ENCODE measurements at places on chromosomes 16 and 17.

- no peak for DNase-seq
Measured at GRCh38 chr17:69066482-69066881, 5.8 kb upstream of the ABCA9 start.

GRCh38 chr16:71609066-71609465 lies 16.9 kb upstream of the MARVELD3 start:
- DNase-seq, result no peak

DNA sequence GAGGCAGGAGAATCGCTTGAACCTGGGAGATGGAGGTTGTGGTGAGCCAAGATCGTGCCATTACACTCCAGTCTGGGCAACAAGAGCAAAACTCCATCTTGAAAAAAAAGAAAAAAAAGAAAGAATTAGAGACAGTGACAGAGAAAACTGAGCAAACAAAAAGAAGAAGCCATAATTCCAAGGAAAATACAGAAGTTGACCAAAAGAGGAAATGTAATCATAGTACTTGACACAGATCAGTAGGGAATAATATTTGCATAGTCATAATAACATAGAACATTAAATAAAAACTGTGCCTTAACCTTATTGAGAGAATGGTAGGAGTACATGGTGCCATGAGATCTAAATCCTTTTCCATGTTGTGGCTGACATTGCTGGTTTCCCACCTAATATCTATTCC lies 14.7 kb upstream of the USP31 start:
- no peak for DNase-seq

DNA sequence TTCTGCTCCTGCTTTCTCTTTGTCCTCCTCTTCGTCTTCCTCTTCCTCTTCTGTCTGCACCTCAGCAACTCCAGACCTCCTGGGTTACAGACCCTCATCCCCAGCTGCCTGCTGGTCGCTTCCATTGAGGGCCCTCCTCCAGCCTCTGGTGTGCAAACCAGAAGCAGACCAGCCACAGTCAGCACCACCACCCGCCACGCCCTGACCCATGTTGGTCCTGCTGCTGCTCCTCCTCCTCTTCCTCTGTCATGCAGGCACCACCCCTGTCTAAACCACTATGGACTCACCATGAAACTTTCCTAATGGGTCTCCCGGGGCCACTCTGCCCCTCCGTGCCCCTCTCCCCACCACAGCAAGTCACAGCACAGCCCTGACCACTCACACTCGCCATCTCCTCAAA lies 11.4 kb upstream of the OGFOD3 start:
- no peak for DNase-seq

- DNase-seq, result no peak
Measured at GRCh38 chr16:54503856-54504219, 217.3 kb upstream of the IRX3 start.

DNA sequence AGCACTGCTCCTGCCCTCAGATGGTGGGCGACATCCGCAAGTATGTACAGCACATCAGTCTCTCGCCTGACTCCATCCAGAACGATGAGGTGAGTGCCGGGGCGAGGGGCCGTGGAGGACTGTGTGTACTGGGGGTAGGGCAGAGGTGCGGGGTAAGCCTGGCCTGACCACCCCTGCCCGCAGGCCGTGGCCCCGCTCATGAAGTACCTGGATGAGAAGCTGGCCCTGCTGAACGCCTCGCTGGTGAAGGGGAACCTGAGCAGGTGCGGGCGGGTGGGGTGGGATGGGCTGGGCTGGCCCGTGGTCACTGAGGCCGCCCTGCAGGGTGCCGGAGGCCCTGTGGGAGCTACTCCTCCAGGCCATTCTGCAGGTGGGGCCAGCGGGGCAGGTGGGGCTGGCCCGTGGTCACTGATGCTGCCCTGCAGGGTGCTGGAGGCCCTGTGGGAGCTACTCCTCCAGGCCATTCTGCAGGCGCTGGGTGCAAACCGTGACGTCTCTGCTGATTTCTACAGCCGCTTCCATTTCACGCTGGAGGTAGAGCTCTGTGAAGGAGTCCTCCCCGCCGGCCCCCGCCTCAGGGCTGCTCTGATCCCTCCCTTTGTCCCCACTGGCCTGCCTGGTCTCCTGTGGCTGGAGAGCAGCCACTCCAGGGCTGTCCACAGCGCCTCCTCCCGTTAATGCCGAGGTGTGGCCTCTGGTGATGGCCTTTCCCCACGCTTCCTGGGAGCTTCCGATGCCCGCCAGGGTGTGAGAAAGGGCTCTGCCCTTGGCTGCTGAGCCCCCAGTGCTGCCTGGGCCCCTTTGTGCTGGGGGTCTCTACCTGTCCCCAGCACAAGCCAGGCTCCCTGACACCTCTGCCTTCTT lies 5.0 kb downstream of the TSR3 start:
- no peak for DNase-seq

DNA sequence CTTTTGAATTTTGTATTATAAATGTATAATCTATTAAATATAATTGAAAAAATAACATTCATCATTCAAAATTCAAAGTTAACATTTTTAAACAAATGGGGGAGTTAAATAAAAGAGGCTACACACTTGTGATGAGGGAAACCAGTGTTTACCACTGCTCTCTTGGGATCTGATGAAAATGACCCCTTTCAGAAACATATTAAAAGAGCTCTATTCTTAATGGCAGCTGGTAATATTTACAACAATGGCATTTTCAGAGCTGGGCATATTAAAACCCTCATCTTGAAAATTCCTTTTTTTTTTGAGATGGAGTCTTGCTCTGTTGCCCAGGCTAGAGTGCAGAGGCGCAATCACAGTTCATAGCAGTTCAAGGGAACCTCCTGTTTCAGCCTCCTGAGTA lies 19.3 kb upstream of the FLCN start:
- DNase-seq, result no peak

GRCh38 chr16:2819939-2820835 lies 3.1 kb downstream of the PRSS21 start:
- no peak for DNase-seq

- no peak for DNase-seq
Measured at GRCh38 chr17:8212312-8213180, 2.2 kb upstream of the AURKB start.

- DNase-seq, result no peak
Measured at GRCh38 chr16:48433116-48433849, 48.1 kb upstream of the SIAH1 start.

- no peak for DNase-seq
Measured at GRCh38 chr17:17177176-17177575, 29.0 kb downstream of the PLD6 start.

GRCh38 chr16:54932737-54933254 lies 2.1 kb downstream of the IRX5 start:
- no peak for DNase-seq

GRCh38 chr17:55117164-55117563 lies 147.6 kb upstream of the HLF start:
- DNase-seq, result no peak

DNA sequence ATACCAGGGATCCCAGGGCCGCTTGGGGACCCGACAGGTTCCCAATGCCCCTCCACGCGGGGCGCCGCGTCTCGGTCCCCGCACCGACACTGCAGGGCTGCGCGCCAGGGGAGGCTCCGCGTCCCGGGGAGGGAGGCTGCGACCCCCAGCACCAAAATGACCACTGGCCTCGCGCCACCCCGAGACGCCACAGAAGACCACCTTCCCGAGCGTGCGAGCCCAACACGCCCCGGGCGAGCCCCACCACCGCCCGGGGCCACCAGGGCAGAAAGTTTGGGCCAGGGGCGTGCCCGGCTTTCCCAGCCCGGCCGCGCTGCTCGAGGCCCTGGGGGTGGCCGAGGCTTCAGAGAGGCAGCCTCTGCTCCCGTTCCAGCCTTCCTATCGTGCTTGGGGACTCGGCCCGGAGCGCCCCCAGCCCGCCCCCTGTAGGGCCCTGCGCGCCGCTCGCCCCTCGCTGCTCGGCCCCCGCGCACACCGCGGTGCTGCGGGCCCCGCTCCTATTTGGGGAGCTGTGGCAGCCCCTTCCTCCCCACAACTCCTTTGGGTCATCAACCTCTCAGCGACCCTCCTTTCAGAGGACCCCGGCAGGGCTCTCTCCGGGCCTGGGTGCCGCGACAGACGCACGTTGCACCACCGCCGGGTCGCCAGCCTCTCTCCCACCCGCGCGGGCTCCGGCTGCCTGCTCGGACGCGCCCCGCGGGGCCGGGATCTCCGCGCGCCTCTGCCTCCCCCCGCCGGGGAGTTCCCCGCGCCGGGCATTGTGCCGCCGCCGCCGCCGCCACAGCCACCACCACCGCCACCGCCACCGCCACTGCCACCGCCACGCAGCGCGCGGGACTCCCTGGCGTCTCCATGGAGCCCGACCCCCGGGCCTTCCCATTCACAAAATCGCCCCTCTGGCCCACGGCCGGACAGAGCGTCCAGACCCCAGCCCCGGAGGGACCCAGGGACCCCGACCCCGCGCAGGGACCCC lies 892 bp downstream of the RBFOX3 start:
- no peak for DNase-seq

DNA sequence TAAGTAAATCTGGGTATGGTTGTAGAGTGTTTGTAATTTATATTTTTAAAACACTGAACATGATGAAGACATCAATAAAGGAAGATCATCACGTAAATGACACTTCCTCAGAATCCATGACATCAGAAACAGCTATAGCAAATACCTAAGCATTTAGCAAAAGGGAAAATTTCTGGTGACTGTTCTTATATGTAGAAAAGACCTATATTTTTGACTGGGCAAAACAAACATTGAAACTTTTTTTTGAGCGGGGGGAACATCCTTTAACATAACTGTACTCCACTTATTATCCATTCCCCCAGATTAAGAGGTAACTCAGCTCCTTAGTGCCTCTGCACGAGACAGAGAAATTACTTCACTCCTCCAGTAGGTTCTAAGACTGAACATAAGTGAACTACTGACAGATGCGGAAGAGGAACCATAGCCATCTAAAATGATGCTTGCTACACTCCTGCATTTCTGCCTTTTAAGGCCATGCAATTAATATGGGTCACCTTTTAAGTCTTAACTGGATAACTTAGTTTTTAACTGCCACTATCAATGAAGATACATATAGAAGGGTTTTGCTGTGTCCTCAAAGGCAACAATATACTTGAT lies 9.4 kb downstream of the CRYBA1 start:
- no peak for DNase-seq

DNA sequence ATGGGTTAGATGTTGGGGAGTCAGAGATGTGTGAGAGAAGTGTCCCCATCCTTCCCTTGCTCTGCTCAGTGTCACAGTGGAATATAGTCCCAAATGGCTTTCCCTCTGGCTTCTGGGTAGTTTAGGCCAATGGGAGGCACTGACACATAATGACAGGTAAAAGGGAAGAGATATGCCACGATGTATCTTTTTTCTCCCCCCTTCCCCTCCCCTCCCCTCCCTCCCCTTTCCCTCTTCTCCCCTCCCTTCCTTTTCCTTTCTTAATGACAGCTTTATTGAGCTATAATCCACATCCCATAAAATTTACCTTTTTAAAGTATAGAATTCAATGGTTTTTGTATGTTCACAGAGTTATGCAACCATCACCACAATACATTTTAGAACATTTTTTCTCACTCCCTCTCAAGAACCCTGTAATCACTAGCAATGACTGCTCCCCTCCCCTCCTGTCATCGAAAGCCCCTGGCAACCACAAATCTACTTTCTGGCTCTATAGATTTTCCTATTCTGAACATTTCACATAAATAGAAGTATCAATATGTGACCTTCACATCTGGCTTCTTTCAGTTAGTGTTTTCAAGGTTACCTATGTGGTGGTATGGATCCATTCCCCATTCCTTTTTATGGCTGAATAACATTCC lies 617 bp upstream of the CCR7 start:
- DNase-seq, result no peak

GRCh38 chr16:85655216-85656129 lies 33.3 kb downstream of the GINS2 start:
- DNase-seq, result no peak

GRCh38 chr17:3788200-3788599 lies 12.8 kb downstream of the ITGAE start:
- DNase-seq, result no peak

- DNase-seq, result no peak
Measured at GRCh38 chr17:22270381-22270780, 578.1 kb downstream of the KCNJ18 start.

DNA sequence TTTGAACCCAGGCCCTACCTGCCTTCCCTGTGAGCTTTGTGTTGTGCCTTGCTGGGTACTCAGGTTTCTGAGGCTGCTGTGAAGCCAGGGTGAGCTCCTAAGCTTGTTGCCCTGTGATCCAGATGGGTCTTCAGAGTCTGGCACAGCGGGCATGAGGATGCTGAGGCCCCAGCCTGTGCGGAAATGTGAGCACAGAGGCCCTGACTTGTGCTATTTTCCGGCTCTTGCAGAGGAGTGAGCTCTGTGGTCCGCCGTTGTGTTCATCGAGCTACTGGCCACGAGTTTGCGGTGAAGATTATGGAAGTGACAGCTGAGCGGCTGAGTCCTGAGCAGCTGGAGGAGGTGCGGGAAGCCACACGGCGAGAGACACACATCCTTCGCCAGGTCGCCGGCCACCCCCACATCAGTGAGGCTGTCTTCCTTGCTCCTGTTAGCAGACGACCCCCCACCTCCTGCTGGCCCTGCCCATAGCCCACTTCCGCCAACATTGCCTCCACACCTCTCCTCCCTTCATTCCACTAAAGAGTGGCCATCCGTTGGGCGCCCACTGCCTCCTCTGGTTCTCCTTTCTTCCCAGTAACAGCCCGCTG lies 2.7 kb downstream of the PHKG2 start:
- no peak for DNase-seq

DNA sequence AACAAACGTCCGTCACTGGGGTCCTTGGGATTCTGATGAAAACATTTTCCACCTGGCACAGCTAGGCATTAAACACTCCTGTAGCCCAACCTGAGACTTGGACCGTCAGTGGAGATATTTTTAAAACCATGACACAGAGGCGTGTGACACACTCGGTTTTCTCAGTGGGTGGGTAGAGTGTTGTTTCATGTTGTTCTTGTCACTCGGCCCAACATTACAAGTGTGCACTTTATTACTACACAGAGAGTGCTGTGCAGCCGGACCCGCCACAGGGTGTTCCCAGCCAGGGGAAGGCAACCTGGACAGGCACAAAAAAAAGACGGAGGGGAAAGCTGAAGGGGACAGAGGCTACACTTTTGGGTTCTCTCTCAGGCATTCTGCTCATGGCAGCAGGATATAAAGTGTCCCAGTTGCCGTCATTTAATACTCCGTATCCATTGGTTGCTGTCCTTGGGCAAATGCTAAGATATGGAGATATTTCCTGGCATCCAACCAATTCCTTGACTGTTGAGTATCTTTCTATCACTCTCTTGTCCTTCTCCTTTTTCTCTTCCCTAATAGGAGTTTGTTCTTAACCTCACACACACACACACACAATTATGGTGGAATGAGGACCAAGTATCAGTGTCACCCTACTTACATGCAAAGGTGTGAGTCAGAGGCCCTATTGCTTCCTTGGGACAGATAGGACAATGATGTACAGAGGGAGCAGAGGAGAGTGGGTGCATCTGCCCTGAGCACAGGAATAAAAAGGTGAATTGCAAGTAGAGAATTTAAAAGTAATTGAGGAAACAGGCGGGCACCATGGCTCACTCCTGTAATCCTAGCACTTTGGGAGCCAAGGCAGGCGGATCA lies 154.1 kb upstream of the SOX9 start:
- DNase-seq, result no peak

DNA sequence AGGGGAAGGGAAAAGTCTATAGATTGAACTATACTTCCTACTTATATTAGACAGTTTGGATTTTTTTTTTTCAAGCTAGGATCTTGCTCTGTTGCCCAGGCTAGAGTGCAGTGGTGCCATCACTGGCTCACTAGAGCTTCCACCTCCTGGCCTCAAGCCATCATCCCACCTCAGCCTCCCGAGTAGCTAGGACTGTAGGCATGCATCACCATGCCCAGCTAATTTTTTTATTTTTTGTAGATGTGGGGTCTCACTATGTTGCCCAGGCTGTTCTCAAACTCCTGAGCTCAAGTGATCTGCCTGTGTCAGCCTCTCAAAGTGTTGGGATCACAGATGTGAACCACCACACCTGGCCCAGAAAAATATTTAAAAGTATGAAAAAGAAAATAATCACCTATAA lies 121.0 kb upstream of the HAS3 start:
- DNase-seq, result no peak
